RKO (cell line): ENCODE measurements at places on chromosomes 16 and 17.
A peak's percentile ranks its signal among the peaks of the same experiment; 100 is the strongest.

- DNase-seq: no peak
Observed at GRCh38 chr16:1661826-1662225, 16.3 kb upstream of the JPT2 start.

- DNase-seq: peak; percentile 82
Observed at GRCh38 chr16:58196898-58197313, 1.0 kb downstream of the CSNK2A2 start.

DNA sequence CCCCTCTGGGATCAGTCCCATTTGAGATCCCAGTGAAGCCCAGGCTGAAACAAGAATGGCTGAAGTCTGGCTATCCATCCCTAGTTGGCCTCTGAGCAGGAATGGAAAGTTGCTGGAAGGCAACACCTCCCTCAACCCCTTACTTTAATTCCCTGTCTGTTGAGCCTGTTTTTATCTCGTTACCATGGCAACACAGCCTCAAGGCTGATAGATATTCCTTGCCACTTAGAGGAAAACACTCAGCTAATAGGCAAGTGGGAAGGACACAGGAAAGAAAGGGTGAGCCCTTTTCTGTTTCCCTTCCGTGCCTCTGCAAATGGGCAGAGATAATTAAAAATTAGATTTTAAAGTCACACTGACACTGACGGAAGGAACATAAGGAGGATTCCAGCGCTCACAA lies 75.5 kb upstream of the CLEC3A start:
- DNase-seq: no peak

GRCh38 chr16:2154533-2155090 lies 970 bp upstream of the TRAF7 start:
- no peak for DNase-seq

- no peak for DNase-seq
Observed at GRCh38 chr17:45426561-45426960, 6.1 kb downstream of the ARHGAP27 start.

- peak; percentile 52 for DNase-seq
Observed at GRCh38 chr16:3454093-3454492, 10.6 kb downstream of the NAA60 start.

GRCh38 chr17:79715098-79715942 lies 15.4 kb upstream of the ENPP7 start:
- no peak for DNase-seq

- no peak for DNase-seq
Observed at GRCh38 chr17:57245786-57246185, 10.5 kb upstream of the MSI2 start.

GRCh38 chr16:70661918-70662641 lies 15.7 kb downstream of the IL34 start:
- DNase-seq: no peak

- no peak for DNase-seq
Observed at GRCh38 chr17:14471052-14471451, 170.2 kb downstream of the HS3ST3B1 start.

GRCh38 chr17:6408276-6408675 lies 26.6 kb downstream of the AIPL1 start:
- no peak for DNase-seq
